ENCODE measurements at places on chromosomes 5 and 9.

DNA sequence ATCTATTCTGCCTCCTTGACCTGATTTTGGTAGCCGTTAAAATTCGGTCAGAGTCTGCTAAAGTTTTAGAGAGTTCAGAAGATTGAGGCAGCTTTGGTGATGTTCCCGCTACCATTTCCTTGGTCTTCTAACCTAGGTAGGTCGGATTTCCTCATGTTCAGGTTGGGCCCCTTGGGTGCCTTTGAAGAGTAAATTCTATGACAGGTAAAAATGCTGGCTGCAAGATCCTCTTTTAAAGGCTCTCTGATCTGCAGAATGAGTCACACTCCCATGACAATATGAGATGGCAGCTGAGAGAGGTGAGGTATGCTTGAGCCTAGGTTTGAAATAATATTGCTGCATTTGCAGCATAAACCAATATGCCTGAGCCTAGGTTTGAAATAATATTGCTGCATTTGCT is 198.9 kb downstream of the TSSK1B start:
- no peak for DNase-seq

GRCh38 chr5:154199671-154200220 is 9.2 kb downstream of the GALNT10 start:
- no peak for DNase-seq

GRCh38 chr5:88230546-88231066 is 38.0 kb downstream of the TMEM161B start:
- no peak for DNase-seq

- no peak for DNase-seq
Measured at GRCh38 chr5:160493806-160494338, 72.2 kb downstream of the PTTG1 start.

GRCh38 chr5:79135790-79136553 is 24.4 kb downstream of the BHMT start:
- no peak for DNase-seq

DNA sequence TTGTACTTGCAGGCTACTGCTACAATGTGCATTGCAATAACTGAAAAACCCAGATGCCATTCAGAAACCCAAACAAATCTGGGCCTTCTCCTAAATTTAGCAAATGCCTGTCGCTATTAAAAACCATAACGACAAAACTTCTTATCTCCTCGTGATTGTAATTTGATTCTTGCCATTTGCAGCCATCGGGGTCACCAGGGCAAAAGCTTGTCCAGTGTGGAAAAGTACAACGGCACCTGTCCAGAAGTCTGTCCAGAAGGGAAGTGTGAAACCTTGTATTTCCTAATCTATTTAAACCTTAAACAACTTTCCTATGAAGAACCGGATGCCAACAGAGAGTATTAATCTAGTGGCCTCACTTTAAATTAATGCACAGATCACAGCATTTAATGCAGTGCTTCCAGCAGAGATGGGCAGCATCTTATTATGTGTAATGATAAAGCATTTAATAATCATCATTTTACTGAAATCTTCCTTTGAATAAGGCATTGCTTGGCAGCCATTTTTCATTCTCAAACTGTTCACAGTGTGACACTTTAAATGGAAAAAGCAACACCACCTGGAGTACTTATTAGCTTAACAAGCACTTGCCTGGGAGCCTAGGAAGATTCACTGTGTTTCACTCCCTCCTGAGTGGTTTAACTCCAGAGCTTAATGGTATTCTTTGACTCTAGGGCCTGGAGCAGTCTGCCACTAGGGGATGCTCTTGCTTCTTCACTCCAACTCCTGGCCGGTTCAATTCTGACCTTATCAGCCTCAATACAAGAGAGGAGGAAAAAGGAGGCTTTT is 4.9 kb upstream of the C7 start:
- peak; percentile 92 for DNase-seq

GRCh38 chr5:170821257-170821800 is 37.8 kb downstream of the GABRP start:
- no peak for DNase-seq

- DNase-seq, result no peak
Measured at GRCh38 chr9:4575997-4576396, 85.7 kb downstream of the SLC1A1 start.

DNA sequence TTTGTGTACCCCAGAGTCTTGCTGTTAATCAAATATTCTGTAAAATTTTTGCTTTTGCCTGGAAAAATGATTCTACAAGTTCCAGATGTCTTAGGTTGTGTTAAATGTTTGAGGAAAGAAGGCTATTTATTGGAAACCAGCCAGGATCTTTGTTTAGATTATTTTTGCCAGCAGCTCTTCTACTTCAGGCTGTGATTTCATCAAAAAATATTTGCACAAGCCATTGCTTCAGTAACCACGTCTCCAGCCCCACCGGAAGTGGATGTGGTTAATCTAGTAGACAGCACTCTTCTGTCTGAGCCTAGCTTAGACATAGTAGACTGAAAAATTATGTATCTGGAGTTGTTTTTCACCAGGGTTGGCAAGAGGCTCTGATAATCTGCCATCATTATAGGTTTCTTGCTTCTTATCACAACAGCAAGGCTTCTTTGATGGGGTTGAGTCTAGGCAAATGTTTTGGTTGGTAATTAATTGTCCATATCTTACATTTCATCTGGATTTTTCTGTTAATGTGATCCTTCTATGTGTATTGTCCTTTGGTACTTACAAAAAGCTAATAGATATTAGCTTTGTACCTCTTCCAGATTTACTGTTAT is 17.1 kb downstream of the KCTD16 start:
- peak; percentile 63 for DNase-seq

DNA sequence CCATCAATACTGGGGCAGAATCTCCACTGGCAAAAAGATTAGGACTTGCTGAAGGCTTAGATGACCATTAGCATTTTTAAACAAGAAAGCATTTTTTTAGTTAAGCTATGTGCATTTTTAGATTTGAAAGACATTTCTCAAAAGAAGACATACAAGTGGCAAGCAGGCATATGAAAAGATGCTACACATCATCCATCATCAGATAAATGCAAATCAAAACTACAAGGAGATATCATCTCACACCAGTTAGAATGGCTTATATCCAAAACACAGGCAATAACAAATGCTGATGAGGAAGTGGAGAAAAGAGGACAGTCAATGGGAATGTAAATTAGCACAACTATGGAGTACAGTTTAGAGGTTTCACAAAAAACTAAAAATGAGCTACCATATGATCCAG is 195.6 kb upstream of the TNC start:
- no peak for DNase-seq

DNA sequence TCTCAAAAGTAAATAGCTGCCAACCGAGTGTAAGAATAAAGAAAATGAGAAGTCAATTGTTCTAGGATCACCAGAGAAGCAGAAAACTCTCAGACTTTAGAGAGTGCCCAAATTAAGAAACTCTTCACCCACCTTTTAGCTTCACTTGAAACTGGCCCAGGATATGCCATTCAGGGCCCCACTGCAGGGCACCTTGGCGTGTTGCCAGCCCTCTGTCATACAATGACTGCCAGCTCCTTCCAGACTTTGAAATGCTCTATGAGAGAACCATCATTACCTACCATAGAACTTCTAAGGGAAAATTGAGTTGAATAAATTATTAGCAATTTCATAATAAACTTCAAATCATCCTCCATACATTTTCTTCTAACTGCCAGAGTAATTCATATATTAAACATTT is 240.5 kb downstream of the CETN3 start:
- DNase-seq, result peak; percentile 67

GRCh38 chr5:55853041-55853670 is 2.0 kb downstream of the IL31RA start:
- no peak for DNase-seq

GRCh38 chr5:67494186-67494855 is 297.7 kb upstream of the CD180 start:
- DNase-seq, result no peak

- no peak for DNase-seq
Measured at GRCh38 chr5:87541676-87542075, 128.9 kb upstream of the CCNH start.

- no peak for DNase-seq
Measured at GRCh38 chr5:135076051-135076491, 42.0 kb upstream of the PITX1 start.

DNA sequence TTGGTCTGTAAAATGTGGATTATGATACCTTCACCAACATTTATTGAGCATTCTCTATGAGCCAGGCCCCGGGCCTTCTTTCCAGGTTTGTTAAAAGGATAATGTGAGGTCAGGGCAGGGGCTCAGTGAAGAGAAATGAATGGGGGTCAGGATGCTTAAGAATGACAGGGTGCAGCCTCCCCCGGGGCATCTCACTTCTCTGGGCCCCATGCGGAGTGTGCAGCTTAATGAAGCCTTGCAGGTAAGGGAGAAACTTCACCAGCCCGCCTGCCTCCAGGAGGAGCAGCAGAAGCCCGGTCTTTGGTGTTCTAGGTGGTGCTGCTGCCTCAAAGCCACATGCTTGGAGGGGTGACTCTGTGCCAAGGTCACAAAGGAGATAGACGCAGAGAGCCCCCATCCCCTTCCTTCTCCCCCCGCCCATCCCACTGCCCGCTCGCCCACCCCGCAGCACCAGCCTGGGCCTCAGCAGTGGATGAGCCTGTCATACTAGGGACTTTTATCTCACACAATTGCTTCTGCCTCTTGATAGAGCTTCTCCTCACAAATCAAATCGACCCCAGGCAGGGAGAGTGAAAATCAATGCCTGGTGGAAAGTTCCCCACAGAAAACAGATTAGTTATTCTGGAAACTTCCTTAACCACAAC is 244.8 kb downstream of the PBX3 start:
- no peak for DNase-seq

GRCh38 chr5:144142139-144142823 is 28.2 kb downstream of the YIPF5 start:
- DNase-seq, result peak; percentile 21

DNA sequence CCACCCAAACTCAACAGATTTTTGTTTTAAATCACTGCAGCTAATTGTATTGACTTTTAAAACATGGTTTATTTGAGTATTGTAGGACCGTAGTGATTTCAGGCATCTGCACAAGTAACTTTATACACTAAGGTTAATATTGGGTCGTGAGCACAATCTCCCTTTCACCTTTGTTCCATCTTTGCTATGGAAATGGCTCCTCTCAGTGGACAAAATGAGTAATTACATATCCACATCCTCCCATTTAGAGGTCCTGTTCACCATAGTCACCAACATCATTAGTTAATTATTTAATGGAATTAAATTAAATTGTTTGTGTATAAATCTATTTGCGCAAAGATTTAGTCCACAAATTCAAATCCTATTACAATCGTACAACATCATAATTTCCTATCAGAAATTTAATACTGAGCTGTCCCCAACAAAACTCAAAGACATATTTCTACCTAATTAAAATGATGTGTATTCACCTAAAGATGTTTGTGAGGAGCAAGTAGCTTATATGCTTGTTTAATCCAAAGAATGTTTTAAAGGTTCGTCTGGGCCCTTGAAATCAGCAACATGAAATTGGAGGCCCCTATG is 173.0 kb upstream of the DAPK1 start:
- peak; percentile 48 for DNase-seq

DNA sequence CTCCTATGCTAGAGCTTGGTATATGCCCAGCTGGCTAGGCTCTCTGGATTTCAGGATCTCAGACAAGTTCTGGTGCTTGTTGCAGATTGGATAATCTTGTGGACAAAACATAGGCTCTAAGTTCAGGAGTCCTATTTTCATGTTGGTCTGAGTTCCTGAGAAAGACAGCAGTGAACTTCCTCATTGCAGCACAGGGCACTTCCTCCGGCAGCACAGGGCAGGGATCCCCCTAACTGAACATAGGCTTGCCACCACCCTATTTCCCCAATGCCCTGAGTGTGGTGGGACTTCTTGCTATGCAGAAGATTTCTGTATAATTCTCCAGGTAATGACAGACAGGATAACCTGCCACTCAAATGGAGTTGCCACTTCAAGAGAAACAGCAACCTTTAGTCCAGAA is 220.1 kb downstream of the PIK3R1 start:
- no peak for DNase-seq

DNA sequence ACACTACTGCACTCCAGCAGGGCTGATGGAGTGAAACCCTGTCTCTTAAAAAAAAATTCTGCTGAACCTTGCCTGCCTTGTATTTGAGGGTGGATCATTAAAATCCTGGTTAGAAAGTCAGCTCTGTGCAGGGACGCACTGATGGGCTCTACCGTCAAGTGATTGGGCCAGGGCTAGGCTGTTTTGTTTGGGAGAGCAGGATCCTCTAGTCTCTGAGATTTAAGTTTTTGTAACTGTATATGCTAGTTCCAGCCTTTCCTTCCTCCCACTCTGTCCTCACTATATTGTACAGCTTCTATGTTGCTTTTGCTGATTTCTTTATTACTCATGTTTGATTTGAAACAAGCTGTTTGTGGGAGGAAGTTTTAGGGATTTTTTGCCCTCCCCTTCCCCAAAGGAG is 11.5 kb downstream of the DDX4 start:
- no peak for DNase-seq

GRCh38 chr9:110126986-110127864 is 80.7 kb downstream of the C9orf152 start:
- DNase-seq, result no peak

GRCh38 chr5:175797521-175798038 is 73.8 kb upstream of the CPLX2 start:
- DNase-seq, result peak; percentile 72

DNA sequence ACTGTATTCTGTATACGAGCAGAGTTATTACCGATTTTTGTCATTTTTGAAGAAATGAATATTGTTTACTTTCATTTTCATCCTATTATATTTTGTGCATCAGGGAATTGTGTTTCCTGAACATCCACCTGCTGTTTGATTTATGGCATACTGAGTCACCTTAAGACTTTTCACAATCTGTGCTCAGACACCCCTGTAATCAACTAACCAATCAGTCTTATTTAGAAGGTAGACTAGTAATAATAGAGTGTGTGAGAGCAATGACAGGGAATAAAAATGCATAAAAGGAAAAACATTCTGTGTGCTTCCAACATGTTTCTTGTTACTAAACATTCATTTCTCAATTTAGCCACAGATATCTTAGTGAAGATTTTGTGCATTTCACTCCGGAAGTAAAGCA is 1413.6 kb upstream of the ACO1 start:
- no peak for DNase-seq

GRCh38 chr5:146069780-146070099 is 35.6 kb downstream of the PLAC8L1 start:
- DNase-seq, result no peak

DNA sequence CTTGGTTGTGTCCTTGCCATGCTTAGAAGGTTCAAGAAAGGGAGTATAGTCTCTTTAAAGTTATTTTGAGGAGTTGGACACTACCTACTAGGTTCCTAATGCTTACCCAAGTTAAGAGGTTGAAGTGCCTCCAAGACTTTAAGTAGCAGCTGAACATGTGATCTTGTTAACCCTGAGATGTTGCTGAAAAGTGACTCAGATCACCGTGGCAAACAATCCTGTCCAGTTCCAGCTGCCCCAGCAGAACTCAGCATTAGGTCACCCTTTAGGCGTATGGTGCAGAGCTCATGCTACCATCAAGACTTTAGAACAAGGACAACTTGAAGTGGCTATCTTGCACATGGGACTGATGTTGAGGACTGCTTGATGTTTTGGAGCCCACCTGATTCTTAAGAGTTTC is 22.5 kb downstream of the ZNF462 start:
- DNase-seq, result no peak
